ENCODE measurements at places on chromosomes 11 and 22. TPM values are rescaled to one million over a fixed set of nuclear protein-coding genes. Genes with fewer than 3 reads are reported as not detected.
A peak's percentile ranks its signal among the peaks of the same experiment; 100 is the strongest.

DNA sequence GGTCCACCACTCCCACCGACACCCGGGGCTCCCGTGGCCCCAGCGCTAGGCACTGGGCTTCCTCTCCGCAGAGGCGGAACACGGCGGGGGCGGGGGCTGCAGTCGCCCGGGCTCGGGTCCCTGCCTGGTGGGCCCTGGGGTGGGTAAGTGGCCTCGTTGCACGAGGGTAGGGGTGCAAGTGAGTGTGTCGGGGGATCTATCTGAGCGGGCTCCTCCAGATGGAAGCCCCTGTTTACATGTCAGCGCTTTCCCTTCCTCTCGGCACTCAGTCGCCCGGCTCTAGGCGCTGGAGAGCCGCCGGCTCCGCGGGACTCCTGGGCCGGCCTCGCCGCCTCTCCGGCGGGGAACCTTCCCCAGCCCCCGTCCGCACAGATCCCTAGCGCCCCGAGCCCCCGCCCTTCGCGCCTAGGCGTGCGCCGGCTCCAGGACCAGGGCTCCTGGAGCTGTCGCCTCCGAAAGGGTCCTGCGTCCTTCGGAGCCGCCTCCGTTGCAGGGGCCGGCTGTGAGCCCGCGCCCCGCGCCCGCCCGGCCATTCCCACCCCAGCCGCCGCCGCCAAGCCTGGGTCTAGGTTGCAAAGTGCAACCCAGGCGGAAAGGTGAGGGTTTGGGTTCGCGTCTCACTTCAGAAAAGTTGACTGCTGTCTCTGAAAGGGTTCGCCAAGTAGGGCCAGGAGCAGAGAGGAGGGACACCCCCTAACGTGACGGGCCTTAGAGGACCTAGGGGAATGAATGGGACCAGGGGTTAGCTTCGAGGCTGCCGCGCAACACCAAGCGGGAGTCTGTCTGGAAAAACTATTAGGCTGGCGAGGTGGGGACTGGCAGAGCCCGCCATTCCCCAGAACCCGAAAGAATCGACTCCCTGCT is 978 bp downstream of the FLI1 start:
- peak; percentile 28 for DNase-seq
- peaks cover 9% of the 10 kb centered on the region for H3K36me3 ChIP-seq
- H3K27ac ChIP-seq: peak overlapping the region; percentile 95
- peaks cover 65% of the 10 kb centered on the region for H3K4me1 ChIP-seq
- H3K4me3 ChIP-seq: peak overlapping the region; percentile 95

DNA sequence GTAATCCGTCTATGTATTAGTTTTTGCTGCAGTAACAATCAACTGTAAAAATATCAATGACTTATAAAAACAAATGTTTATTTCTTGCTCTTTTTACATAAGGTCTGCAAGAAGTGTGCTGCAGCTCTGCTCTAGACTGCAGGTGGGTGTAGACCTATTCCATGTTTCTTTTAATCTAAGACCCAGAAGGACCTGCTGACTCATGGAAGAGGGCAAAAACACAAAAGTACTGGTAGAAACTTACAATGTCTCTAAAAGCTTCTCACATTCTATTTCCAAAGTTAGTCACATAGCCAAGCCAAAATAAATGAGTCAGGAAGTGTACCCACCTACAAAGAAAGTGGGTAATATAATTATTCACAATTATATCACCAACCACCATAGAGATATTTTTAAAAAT is 435.9 kb upstream of the FAT3 start:
- no peaks in the 10 kb centered on the region for H3K27me3 ChIP-seq
- H3K36me3 ChIP-seq: no peaks in the 10 kb centered on the region
- DNase-seq: no peak
- no peak overlapping the region for H3K4me3 ChIP-seq
- no peaks in the 10 kb centered on the region for H3K4me1 ChIP-seq

GRCh38 chr11:35605706-35606105 is 12.6 kb upstream of the FJX1 start:
- no peaks in the 10 kb centered on the region for H3K4me1 ChIP-seq
- H3K4me3 ChIP-seq: no peak overlapping the region
- no peak for DNase-seq
- H3K27ac ChIP-seq: no peak overlapping the region

DNA sequence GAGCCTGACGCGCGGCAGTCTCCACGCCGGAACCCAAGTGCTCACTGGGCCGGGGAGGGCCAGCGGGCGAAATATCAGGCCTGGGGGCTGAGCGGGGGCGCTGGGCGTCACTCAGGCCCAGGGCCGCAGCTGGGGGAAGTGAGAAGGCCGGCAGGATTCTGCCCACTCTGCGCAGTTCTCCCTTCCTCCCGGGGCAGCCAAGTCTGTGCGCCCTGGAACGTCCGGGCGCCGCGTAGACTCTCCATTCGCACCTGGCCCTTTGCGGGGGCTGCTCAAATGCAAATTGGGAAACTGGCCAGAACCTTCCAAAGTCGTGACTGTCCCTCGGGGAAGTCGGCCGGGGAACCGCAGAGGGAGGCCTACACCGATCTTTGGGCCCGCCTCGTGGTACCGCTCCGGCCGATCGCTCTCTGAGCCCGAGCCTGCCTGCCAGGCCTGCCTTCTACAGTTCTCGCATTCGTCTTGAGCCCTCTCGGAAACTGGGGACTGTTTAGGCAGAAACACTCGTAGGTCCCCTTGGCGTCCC is 2.2 kb upstream of the SLC6A5 start:
- peaks cover 5% of the 10 kb centered on the region for H3K4me1 ChIP-seq
- no peaks in the 10 kb centered on the region for H3K36me3 ChIP-seq
- H3K27ac ChIP-seq: no peak overlapping the region
- H3K4me3 ChIP-seq: no peak overlapping the region
- DNase-seq: no peak

The NLRP14 gene
- polyA plus RNA-seq: not detected

DNA sequence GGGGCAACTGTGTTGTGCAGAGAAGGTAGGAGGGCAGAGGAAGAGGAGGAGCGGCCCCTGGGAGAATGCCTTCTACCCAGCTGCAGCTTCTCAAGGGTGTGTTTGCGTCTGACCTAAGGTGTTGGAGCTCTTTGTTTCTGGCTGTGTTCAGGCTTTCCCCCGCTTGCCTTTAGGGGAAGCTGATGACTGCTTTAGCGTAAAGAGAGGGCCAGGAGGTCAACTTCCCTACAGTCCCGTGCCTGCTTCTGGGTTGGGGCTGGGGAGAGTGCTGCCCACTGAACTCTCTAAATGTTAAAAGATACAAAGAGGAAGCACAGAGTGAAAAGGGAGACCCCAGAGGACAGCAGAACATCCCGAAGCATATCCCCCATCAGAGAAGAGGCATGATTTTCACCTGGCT is 99.2 kb downstream of the PTPRJ start:
- no peak for DNase-seq
- H3K4me3 ChIP-seq: no peak overlapping the region
- H3K4me1 ChIP-seq: peaks cover 54% of the 10 kb centered on the region
- H3K36me3 ChIP-seq: peaks cover 18% of the 10 kb centered on the region
- H3K27ac ChIP-seq: peak overlapping the region; percentile 88

The HOATZ gene
- polyA plus RNA-seq: not detected

- H3K4me3 ChIP-seq: no peak overlapping the region
- H3K36me3 ChIP-seq: no peaks in the 10 kb centered on the region
- no peaks in the 10 kb centered on the region for H3K4me1 ChIP-seq
- DNase-seq: no peak
Observed at GRCh38 chr11:113197446-113197845, 116.9 kb upstream of the TTC12 start.

Measured in naive B cell (primary cell).